ENCODE measurements at places on chromosomes 4 and X.

- no peak for DNase-seq
These were observed 18.6 kb downstream of the ZCCHC4 start for GRCh38 chr4:25330905-25331808.

GRCh38 chr4:73869130-73870055, at the start of gene CXCL1:
Gene CXCL1, plus strand, starts transcription at chr4:73869393. Its CDS starts 78 bp downstream, at chr4:73869471.
- DNase-seq, result no peak

DNA sequence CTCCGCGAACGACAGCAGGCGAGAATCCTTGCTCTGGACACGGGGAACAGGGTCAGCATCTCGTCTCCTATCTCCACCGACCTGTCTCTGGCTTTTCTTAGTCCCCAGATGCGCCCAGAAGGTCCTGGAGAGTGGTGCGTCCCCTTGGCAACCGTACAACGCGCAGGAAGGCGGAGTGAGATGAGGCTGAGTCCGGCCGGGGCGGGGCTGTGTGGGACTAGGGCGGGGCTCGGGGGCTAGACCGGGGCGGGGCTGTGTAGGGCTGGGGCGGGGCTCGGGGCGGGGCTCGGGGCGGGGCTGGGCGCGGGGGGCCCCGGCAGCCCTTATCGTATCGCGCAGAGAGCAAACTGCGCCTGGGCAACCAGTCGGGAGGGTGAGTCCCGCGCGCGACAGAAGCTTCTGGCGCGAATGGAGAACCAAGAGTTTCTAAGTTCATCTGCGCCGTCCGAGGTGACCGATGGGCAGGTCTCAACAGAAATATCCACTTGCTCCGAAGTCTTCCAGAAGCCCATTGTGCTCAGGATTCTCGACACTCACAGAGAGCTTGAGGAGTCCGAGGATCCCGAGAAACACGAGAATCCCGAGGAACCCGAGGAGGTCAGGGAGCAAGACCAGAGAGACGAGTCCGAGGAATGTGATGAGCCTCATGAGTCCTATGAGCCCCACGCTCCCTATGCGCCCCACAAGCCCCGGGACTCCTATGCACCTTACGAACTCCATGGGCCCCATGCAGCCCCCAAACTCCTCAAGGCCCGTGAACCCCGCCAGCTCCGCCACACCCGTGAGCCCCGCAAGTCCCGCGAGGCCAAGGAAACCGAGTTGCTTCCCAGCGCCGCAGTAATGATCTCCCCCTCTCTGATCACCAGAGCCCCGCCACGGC, 24.9 kb downstream of the ARL9 start:
- peak; percentile 88 for DNase-seq

DNA sequence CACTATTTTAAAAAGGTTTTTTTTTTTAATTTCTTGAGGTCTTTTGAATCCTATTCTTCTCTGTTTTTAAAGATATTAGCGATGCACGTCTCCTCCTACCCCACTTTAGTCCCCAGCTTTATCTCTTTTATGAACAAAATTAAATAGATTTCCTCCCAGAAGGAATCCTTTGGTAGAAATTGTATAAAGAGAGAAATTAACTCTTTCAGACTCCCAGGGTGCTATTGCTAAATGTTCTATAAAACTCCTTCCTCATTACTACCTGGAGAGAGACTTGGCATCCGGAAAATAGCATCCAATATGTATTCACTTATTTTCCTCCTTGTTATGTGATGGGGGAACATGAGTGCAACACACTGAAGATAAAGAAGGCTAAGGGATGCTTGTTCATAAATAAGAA, 16.5 kb upstream of the PACRGL start:
- DNase-seq, result no peak

- DNase-seq, result no peak
These were observed 3.3 kb downstream of the C4orf54 start for GRCh38 chr4:99654361-99654761.

DNA sequence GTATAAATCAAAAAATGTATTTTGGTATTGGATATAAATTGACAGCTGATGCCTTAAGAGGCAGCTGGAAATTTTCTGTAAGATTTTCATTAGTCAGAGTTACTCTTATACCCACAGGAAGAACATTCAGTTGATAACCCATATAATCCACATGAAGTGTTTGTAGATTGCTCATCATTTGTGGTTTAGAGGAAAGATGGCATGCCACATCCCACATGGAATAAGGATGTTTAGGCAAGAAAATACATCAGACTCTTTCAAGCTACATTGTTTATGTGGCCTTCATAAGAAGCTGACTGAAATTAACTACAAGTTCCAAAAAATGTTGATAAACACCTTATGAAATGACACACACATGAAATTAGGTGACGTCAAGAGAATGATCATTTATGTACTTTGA, 56.6 kb downstream of the AREG start:
- no peak for DNase-seq

DNA sequence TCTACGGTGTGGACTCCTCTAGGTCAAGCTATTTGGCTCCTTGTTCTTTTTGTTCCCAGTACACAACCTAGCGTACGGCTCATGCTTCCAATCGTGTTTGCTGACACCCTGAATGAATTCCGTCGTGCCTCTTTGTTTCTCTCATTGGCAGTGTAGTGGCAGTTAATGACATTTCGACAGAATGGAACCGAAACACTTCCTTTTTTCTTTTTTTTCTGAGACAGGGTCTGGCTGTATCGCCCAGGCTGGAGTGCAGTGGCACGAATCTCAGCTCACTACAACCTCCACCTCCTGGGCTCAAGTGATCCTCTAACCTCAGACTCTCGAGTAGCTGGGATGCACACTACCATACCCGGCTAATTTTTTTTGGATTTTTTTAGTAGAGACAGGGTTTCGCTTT, 113.3 kb upstream of the ATP6AP2 start:
- DNase-seq, result no peak

- DNase-seq, result no peak
These were observed 237.4 kb downstream of the CAMK2D start for GRCh38 chr4:113524096-113524495.

GRCh38 chrX:67543818-67544217, at the start of gene AR:
Gene AR, plus strand, starts transcription at chrX:67544021. Its CDS starts 1,126 bp downstream, at chrX:67545147.
- DNase-seq, result peak; percentile 11

All from Ammon's horn (tissue), 1 donor.